ENCODE measurements at places on chromosomes 7 and 10. TPM values are rescaled to one million over a fixed set of nuclear protein-coding genes. Genes with fewer than 3 reads are reported as not detected.

GRCh38 chr7:83457022-83457892, 191.7 kb downstream of the SEMA3E start:
- DNase-seq = no peak

The PIK3AP1 gene
- 5.3 TPM for total RNA-seq

DNA sequence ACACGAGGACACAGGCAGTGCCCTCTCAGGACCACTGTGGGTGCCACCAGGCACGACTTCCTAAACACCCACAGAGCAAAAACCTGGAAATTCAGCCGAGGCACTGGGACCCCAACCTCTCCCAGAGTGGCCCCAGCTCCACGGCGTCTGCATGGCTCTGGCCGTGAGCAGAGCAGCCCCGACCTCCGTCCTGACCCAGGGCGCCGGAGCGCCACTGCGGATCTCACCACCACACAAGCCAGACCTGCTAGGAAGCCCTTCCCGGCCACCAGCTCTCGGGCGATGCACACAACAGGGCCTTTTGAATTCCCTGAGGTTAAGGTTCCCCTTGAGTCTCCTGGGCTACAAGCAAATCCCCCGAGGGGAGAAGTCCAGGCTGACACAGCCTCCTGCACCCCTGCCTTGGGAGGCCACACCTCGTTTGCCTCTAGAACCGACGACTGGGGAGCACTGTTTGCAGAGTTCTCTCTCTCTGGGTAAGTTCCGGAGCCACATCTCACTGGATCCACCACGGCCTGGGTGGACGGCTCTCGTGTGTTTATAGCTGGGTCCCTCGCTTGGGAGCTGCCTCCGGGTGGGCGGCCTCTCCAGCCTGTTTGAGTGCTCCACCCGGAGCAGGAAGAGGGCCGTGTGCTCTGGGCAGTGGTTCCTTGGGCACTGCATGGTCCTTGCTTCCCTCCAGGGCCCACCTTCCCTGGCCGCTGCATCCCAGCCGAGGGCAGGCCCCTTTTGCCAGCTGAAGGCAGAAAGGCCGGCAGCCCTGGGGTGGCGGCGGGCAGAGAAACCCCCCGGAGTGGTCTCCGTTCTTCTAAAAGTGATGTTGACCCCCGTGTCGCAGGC, 15.5 kb upstream of the PSMG3 start:
- DNase-seq = no peak

DNA sequence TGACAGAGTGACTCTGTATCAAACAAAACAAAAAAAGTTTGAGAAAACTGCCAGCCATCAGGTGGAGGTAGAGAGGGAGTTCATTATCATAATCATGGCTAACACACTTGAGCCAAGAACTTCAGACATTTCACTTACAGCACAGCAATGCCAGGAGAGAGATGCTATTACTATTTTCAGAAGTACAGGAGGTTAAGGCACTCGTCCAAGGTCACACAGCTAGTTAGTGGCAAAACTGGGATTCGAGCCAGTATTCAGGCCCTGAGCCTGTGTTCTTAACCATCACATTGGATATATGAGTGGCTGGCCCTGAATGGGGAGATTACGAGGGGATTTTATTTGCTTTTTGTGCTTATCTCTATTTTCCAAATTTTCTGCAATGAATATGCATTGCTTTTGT, 24.8 kb upstream of the UNC5B start:
- no peak for DNase-seq

DNA sequence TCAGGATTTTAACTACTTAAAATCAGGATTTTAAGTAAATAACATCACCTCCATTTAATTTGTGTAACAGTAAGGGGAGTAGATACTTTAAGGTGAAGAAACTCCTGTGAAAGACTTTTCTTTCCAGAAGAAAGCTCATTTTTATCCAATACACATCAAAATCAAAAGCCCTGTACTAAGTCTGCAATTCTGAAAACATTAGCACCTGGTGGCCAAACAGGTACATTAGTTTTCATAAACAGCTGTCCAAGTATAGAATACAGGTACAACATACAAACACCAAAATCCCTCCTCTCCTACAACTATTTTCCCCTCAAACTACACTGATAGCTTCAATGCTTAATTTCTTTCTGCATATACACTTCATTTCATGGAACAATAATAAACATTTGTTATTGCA, 22.9 kb downstream of the FAM3C start:
- DNase-seq = no peak

- DNase-seq = no peak
These were observed 12.4 kb downstream of the ZNF789 start for GRCh38 chr7:99485094-99485493.

The ACSM6 gene
- not detected for total RNA-seq

The SLC39A12 gene
- not detected for total RNA-seq

DNA sequence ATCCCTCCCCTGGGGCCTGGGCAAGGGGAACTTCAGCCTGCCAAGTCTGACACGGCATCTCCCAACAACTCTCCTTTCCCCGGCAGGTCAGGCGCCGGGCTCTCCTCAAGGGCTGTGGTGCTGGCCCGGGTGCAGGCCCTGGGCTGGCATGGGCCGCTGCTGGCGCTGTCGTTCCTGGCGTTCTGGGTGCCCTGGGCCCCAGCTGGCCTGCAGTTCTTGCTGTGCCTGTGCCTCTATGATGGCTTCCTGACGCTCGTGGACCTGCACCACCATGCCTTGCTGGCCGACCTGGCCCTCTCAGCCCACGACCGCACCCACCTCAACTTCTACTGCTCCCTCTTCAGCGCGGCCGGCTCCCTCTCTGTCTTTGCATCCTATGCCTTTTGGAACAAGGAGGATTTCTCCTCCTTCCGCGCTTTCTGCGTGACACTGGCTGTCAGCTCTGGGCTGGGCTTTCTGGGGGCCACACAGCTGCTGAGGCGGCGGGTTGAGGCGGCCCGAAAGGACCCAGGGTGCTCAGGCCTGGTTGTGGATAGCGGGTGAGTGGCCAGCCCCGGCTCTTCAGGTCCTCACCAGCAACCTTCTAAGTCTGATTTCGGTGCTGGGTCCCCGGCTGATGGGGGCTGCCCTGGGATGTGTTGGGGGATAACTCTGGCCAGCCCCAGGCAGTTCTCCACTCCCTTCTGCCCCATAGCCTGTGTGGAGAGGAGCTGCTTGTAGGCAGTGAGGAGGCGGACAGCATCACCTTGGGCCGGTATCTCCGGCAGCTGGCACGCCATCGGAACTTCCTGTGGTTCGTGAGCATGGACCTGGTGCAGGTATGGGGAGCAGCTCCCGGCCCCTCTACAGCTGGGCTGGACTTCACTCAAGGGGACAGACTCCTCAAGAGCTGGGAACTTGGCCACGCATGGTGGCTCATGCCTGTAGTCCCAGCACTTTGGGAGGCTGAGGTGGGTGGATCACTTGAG, 19.5 kb upstream of the C10orf95 start:
- DNase-seq = no peak

- DNase-seq = no peak
These were observed 10.4 kb downstream of the TM9SF3 start for GRCh38 chr10:96576277-96576980.

DNA sequence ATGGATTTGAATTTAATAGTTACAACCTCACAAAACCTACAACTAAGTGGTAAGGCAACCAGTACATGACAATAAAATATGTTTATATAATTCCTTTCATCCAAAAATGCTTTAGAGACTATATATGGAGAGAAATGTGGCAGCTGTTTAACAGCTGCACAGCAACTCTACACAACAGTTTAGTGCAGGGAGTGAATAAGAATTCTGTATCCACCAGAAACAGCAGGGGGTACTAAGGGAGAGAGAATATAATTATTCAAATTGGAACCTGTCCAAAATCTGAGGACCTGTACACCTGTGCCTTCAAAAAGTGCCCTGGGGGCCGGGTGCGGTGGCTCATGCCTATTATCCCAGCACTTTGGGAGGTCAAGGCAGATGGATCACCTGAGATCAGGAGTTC, 49.6 kb downstream of the POLL start:
- no peak for DNase-seq

GRCh38 chr10:8594711-8595110, 540.2 kb downstream of the GATA3 start:
- DNase-seq = no peak

The ASB10 gene
- not detected for total RNA-seq

DNA sequence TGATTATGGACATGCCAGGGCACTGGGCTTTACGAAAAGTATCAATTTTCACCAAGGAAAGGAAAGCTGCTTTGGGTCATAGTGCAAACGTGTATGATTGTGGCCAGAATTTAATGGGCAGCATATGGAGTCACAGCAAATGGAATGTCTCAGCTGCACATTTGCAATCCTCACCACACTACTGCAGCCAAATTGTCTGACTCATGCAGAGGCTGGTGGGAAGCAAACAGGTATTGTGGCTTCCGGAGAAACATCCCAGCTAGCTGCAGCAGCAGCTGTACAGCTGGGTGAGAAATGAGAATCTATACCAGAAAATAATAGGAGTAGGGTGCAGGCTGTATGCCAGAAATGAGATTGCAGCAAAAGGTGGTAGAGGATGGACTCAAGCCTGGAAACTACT, 374.7 kb upstream of the VWC2 start:
- DNase-seq = no peak

The OR2A5 gene
- not detected for total RNA-seq

DNA sequence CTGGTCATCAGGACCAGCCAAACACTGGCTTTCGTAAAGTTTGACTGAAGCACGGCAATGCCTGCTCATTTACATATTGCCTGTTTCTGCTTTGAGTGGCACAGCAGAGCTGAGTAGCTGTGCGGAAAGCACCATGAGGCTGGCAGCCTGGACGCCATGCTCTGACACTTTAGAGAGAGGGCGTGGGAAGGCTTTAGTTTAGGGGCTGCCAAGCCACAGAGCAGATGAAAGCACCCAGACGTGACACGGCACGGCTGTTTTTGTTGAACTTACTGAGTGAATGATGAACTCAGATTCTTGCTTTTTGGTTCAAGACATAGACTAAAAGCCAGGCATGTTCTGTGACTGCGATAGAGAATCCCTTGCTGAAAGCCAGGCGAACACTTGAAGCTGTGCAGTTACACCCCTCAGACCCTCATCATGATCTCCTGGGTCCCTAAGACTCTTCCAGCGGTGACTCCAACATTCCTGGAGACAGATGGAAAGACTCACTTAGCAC, 182.1 kb downstream of the ZMYND11 start:
- no peak for DNase-seq

GRCh38 chr10:19449860-19450259, 366.4 kb upstream of the PLXDC2 start:
- DNase-seq = no peak

GRCh38 chr7:102214477-102215072, 72.1 kb upstream of the SH2B2 start:
- DNase-seq = no peak

The SEMA3E gene
- not detected for total RNA-seq

- no peak for DNase-seq
These were observed 58.1 kb upstream of the LBX1 start for GRCh38 chr10:101287183-101287996.

The SPDYE1 gene
- 0.11 TPM for total RNA-seq

The ABCC2 gene
- 2.4 TPM for total RNA-seq

DNA sequence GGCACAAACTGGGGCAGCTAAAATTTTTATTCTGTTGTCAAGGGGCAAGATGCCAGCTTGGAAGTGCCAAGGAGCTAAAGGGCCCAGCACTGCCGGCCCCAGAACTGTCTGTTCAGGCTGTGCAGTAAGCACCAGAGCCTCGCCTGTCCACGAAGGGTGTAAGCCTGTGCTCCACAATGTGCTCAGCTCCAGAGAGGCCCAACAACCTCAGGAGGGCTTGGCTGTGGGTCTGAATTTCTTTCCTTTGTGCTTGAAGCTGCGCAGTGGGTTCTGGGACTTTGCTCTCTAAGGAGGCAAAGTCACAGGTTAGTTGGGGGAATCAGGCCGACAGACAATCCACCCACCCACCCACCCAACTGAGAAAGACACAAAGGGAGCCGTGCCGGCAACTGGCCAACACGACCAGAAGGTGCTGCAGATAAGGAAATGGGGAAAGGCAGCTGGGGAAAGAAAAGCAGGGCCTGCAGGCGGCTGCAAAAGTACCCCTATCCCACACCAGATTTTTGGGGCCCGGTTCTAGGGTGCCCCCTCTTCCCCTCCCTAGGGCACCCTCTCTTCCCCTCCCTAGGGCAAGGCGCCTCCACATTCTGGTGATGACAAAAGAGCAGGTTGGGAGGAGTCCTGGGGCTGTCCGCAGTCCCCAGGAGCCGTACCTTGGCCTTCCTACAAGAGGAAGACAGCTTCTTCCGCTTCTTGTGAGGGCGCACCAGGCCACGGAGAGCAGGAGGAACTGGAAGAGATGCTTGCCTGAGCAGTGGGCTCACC, 7.7 kb downstream of the DDX56 start:
- no peak for DNase-seq

The TRIM74 gene
- total RNA-seq = 1.6 TPM

GRCh38 chr10:70617798-70618568, 15.4 kb upstream of the PRF1 start:
- no peak for DNase-seq

DNA sequence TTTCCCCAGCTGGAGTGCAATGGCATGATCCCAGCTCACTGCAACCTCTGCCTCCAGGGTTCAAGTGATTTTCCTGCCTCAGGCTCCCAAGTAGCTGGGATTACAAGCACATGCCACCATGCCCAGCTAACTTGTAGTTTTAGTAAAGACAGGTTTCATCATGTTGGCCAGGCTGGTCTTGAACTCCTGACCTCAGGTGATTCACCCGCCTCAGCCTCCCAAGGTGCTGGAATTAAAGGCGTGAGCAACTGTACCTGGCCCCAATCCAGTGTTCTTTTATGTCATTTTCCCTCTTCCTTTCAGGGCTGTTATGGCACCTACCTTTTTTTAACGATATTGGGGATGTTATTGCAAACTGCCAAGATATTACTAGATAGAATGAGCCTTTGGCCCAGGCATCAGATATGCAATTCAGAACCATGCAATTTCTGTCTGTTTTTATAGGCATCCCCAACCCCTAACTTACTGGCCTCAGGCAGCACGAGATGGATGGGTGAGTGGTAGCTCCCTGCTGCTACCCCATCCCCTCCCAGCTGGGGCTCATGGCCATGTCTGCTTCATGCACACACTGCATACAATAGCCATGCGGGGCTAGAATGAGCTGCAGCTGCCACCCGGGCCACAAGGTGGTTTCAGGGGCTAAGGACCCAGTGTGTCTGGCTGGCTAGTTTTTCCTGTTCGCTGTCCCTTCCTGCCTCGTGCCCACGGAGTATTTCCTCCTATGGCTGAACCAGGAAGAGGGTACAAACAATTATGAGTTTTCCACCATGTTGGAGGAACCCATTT, 1080.1 kb upstream of the SORCS1 start:
- DNase-seq = no peak

GRCh38 chr10:24603333-24603732, 120.4 kb downstream of the ARHGAP21 start:
- DNase-seq = no peak

DNA sequence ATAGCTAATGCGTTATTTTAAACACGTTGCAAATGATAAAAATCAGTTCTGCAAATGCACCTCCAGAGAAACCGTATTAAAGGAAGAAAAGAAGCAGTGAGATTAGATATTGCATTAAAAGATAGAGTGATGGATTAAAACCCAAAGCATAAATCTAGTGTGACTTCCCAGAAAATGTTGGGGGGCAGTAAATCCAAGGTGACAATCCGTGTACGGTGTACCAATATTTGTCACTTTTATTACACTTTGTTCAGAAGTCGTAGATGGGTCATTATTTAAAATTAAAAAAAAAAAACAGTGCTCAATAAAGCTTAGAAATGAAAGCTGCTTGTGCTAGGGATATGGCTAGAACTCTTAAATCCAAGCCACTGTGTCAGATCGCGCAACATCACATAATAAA, 106.4 kb downstream of the TMEM130 start:
- no peak for DNase-seq

GRCh38 chr7:44618753-44619152, 12.3 kb downstream of the OGDH start:
- no peak for DNase-seq

The OPN4 gene
- not detected for total RNA-seq

Data from activated naive CD8-positive, alpha-beta T cell treated with anti-CD3 and anti-CD28 coated beads, Interleukin-2, amount 10 ng/mL, durations not matched to agents 7 days and 5 days (primary cell).